HepG2 (cell line): ENCODE measurements at places on chromosomes 16 and 17.

GRCh38 chr17:11506635-11507034 lies 91.6 kb upstream of the DNAH9 start:
- peak; percentile 5 for DNase-seq

GRCh38 chr16:10428433-10429168 lies 42.7 kb downstream of the ATF7IP2 start:
- no peak for DNase-seq

GRCh38 chr17:4833941-4834680 lies 971 bp downstream of the MINK1 start:
- peak; percentile 68 for DNase-seq

DNA sequence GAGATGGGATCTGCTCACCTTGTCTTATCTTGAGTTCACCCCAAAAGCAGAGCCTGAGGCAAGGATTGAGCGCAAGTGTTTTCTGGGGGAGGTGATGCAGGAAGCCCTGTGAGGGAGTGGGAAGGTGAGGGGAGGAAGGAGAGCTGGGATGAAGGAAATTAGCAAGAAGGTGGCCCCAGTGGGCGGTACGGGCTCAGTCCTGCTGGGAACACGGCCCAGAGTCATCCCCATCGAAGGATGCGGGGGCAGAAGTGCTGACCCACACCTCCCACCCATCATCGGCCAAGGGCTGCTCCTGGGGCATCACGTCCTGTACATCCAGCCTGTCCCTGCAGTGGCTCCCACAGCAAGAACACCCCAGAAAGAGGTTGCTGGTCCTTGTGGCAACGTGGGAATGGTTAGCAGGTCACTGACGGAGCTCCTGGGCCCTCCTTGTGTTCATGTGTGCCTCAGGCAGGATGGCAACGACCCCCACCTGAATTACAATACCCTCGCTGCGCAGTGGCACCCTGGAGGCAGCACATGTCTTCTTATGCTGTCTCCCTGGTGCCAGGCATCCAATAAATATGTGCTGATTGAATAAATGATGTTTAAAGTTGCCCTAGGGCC lies 18.2 kb downstream of the C16orf95 start:
- no peak for DNase-seq

GRCh38 chr17:9765322-9765721 lies 26.1 kb downstream of the DHRS7C start:
- DNase-seq: no peak
